T-helper 2 cell (primary cell): ENCODE measurements at places on chromosomes 13 and 19.

GRCh38 chr13:40362502-40362901 is 303.9 kb downstream of the FOXO1 start:
- DNase-seq: no peak

DNA sequence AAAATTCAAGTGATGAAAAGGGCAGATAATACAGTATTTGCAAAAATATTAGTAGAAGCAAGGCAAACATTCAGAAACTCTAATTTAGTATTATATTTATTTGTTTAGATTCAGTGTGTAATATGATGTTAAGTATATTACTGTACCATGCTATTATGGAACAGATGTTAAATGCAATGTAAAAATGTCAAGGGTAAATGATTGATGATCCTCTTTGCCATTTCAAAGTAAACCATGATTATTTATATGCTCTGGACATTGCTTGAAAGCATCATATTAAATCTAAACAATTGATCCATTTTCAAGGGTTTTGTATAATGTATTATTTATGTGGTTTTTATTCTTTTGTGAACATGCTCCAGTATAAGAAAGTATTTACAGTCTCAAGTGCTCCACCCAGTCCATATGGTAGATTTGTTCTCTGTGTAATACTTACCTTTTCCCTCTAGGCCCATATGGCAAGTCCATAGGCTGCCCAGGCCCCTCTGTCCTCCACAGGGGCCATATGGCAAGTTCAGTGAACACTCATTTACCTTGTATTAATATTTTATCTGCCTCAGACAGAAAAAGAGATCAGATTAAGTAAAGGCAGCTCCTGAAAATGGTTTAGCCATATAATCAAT is 353.5 kb downstream of the DACH1 start:
- no peak for DNase-seq

DNA sequence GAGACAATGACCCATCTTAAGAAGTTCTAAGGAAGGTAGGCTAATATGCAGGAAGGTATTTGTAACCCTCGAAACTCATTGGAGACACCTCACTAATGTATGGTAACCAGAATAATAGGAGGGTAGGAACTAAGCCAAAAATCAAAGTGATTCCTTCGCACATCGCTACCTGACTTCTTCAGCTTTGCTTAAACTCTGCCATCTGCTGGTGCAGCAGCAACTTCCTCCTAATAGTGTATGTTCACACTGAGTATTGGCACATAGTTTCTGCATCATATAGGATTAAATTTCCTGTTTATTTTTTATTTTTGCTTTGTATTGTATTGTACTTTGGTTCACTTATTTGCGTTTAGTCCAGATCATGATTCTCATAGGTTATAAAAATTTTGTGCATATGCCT is 676.2 kb downstream of the GPC5 start:
- DNase-seq: no peak

- no peak for DNase-seq
These were observed 1.5 kb downstream of the KISS1R start for GRCh38 chr19:918481-919198.

GRCh38 chr19:55622242-55622969 is 2.0 kb downstream of the ZNF784 start:
- no peak for DNase-seq

DNA sequence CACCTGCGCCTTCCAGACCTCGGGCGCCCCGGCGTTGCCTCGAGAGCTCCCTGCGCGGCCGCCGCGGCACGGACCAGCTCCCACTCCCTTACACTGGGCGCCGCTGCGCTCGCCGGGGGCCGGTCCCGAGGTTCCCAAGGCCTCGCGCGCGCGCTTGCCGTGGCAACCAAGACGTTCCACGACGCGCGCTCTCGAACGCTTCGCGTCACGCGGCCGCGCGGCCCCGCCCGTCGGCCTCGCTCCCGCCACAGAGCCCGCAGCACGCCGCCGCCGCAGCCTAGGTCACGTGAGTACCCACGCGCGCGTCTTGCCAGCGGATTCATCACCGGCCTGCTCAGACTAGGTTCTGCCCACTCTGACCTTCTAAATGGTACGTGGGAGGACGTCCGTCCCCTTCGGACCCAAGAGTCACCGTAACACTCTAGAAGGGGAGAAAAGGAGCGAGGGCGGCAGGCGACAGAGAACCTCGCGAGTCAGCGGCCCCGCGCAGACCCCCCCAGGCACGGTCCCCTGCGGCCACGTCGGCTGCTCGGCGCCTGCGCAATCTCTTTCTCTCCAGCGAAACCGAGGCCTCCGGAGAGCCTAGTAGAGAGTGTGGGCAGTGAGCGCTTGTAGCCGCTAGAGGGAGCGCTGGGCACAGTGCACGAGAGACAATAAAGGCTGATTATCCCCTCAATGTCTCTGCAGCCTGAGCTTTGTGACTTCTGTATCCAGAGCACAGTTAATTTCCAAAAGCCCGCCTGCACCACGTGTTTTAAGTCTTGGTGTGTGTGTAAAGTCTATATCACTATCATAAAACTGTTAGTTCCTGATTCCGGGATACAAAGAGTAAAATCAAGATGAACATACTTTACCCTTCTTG is at the start of gene SPART:
TSS of gene SPART (minus strand) at position 173 of the 862 bp plus-strand sequence. CDS start 10,564 bp downstream, outside the sequence.
- peak; percentile 86 for DNase-seq

GRCh38 chr19:39203372-39204341 is at the start of gene SYCN:
Gene SYCN, minus strand, starts transcription at chr19:39204263. Its CDS starts 9 bp downstream, at chr19:39204254.
- no peak for DNase-seq

DNA sequence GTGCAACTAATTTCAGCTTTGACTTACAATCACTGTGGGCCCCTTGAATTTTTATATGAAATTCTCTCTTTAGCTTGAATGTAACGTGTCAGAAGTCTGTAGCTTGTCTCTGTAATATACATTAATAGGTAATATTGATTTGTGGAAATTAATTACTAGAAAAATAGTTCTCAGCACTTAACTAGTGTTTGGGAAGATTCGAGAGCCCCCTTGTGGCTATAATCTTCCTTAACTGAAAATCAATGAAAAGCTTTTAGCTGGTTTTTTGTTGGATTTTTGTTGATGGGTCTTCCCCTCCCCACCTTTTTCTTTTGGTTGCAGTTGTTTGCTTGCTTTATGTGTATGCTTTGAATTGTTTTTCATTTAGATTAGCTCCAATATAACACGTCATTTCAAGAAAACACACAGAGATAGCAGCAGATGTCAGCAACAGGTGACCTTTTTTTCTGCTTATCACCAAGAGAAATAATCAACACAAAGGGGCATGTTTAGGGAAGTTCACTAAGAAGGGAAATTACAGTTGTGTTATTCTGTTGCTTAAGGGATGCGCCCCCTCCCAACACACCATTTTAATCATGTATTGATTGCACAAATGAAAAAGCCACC is 176.8 kb downstream of the OXGR1 start:
- no peak for DNase-seq

DNA sequence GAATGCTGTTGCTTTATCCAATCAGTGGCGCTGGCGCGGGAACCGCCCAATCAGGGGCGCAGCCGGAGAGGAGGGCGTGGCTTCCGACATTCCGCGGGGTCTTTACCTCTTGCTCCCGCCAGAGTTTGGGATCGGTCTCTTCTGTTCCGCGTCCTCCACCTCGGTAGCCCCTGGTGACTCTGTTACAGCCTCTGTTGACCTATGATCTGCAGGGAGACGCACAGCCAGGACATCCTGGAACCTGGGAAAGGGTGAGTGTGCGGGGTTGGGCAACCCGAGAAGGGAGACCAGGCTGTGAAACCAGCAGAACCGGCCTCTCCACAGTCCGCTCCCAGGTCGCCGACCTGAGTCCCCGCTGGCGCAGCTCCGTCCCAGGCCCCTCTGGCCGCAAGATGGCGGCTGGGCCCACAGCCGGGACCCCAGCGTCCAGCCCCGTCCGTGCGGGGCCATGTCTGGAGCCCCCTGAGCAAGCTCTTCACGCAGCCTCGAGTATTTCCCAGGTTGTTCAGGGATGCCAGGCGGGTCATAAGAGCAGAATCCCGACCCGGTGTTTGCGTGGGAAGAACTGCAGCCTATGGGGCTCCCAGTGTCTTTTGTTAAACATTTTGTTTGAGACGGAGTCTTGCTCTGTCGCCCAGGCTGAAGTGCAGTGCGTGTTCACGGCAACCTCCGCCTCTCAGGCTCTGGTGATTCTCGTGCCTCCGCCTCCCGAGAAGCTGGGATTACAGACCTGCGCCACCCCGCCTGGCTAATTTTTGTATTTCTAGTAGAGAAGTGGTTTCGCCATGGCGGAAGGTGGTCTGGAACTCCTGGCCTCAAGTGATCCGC is 4.4 kb upstream of the ZNF681 start:
- peak; percentile 83 for DNase-seq

DNA sequence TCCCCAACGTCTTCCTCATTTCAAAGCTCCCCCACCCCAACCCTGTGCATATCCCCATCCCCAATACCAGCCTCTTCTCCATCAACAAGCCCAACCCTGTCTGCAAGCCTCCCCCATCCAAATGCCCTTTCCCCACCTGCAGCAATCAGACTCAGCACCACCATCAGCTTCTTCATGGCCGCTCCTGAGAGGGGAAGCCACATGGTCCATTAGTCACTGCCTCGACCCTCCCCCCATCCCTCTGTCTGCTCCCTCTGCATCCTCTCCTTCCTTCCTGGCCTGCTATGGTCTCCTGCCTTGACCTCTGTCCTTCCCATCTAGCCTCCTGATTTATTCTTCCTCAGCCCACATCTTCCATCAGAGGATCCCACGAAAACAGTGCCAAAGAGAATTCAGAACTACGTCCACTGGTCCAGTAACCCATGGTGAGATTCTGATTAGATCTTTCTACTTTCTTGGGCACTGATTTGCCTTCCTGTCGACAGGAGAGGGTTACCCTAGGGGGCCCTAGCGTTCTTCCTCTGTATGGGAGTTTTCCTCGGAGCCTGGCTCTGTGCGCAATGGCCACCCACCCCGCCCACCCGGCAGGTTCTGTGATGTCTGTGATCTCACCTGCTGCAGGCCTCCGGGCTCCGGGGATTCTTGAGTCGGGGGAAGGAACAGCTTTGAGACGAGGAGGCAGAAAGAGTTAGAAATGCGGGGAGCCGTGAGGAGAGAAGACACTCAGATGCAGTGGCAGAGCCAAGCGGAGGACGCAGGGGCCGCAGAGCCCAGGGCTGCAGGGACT is 1.3 kb downstream of the KLK6 start:
- DNase-seq: no peak

- DNase-seq: no peak
These were observed 892.9 kb downstream of the OLFM4 start for GRCh38 chr13:53921473-53921872.

DNA sequence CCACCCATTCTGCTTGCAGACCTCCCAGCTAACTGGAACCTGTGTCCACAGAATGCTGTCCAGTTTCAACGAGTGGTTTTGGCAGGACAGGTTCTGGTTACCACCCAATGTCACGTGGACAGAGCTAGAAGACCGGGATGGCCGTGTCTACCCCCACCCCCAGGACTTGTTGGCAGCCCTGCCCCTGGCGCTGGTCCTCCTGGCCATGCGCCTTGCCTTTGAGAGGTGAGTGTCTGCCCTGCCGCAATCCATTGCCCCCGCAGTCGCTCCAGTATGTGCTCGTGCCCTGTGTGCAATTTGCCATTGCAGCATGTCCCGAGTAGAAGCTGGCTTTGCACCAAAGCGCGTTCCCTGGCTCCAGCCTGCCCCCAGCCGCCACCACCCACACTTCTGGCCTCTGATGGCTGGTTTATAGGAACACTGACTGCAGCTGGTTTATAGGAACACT is 41.9 kb downstream of the CERS4 start:
- DNase-seq: no peak

DNA sequence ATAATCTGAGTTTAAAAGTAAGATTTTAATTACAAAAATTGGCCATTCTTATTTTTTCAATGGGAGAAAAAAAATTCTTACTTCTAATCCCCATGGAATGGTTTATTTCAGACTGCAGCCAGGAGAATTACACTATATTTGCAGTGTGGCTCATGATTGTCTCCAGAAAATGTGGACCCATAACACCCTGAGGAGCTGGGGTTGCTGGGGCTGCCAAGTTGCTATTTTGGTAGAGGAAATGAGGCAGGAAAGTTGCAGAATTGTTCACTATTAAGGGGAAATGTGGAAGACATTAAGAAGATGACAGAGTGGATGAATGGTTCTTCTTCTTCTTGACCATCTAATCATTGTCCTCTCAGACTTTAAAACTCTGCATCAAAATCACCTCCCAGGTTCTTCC is 4.6 kb upstream of the SCEL start:
- DNase-seq: no peak

- no peak for DNase-seq
These were observed 277.8 kb downstream of the POU4F1 start for GRCh38 chr13:78325585-78325984.

DNA sequence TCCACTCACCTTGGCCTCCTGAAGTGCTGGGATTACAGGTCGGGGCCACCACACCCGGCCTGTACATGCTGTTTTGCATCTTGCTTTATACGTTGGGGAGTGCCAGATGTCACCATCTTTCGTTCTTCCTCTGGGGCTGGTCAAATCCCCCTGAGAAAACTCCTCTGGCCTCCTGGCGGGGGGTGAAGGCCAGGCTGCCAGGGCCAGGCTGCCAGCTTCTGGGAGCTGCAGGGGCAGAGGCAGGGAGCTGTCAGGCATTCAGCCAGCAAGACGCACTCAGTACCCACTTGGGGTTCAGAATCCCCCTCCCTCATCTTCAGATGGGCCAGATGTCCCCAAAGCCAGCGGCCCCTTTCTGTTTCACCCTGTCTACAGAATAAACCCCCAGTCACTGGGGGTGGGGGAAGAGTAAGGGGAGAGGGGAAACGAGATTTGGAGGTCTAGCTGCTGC is 16.1 kb downstream of the ZSWIM9 start:
- DNase-seq: no peak

DNA sequence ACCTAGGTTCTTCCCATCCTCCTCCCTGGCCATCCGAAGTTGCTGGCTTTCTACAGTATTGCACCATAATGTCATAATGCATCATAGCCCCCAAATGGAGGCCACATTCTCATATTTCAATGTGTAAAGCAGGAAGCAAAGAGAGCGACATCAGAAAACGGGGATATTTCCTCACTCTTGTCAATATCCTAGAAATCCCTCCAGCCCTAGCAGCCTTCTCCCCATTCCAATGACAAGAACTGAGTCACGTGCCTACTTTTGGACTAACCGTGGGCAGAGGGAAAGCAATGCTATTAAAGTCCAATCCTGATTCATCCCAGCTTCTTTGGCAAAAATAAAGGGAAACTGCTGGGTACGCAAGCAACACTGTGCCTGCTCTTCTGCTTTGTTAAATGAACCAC is 4.3 kb upstream of the RAP2A start:
- no peak for DNase-seq
